Naive thymus-derived CD4-positive, alpha-beta T cell (primary cell): ENCODE measurements at places on chromosomes 11 and 22. TPM values are rescaled to one million over a fixed set of nuclear protein-coding genes. Genes with fewer than 3 reads are reported as not detected.

ISX gene
- total RNA-seq, result not detected

SF3B2 gene
- 201 TPM for total RNA-seq

SMC1B gene
- 0.70 and 0.79 TPM in 2 replicates for total RNA-seq

PAK1 gene
- 67.2 TPM for total RNA-seq

OLFML1 gene
- not detected for total RNA-seq

SLC22A6 gene
- total RNA-seq, result not detected

WEE1 gene
- 47.6 and 50.3 TPM in 2 replicates for total RNA-seq

PDE3B gene
- total RNA-seq, result 139 TPM

DNA sequence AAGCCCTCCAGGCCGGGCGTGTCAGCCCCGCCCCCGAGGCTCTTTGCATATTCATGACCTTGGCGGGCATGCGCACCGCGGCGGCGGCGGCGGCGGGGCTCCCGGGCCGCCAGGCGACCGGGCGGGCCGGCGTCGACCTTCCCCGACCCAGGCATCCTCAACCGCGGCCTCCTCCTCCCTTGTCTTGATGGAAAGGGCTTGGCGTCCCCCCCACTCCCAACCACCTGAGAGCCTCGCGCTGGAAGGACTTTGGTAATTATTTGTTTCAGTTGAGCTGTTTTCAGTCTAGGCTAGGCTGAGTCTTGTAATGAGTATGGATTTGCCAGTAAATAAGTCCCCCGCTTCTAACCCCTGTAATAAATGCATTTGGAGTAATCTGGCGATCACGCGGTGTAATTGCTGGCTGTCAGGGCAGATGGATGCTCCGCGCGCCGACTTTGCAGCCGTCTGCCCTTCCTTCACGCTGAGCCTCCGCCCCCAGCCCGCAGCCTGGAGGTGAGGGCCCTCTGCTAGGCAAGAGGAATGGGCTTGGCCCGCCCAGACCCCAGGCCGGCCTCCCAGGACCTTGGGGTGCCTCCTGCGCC, 25.2 kb downstream of the FLRT1 start:
- DNase-seq, result peak; percentile 24

DNA sequence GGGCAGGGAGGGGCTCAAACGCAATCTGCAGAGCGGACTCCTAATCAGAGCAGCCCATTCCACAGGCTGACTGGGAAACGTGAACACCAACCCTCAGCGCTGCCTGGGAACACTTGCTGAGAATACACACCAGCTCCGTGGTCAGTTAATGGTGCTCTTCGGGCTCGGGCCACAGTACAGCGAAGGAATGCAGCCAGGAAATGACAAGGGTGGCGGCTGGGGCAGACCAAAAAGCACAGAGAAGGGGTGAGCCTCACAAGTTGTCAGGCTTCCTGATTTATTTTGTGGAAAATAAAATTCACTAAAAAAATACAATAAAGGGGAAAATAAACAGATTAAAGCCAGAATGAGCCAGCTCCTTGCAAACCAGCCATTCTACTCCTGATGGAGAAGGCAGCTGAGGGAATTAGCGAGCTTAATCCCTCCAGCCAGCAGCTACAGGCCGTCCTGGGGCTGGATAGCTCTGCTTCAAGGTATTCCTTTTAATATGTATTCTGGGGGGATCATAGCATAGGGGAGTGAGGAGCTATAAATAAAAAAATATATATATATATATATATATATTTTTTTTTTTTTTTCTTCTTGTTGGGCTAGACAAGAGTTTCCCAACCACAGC, 165.5 kb upstream of the NTM start:
- no peak for DNase-seq

DNA sequence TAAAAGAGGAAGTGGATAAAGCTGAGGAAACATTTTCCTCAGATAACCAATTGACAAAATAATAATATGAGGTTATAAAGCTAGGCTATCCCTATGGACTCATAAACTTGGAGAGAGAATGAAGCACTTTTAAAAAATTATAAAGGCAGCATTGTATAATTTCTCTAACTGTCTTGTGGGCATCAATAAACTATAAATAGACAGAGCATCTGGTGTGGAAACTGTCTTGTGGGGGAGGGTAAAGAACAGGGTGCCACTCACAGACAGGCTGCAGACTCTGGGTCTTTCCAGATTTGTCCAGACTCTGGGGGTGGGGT, 333.5 kb downstream of the BUD13 start:
- DNase-seq, result no peak

DNA sequence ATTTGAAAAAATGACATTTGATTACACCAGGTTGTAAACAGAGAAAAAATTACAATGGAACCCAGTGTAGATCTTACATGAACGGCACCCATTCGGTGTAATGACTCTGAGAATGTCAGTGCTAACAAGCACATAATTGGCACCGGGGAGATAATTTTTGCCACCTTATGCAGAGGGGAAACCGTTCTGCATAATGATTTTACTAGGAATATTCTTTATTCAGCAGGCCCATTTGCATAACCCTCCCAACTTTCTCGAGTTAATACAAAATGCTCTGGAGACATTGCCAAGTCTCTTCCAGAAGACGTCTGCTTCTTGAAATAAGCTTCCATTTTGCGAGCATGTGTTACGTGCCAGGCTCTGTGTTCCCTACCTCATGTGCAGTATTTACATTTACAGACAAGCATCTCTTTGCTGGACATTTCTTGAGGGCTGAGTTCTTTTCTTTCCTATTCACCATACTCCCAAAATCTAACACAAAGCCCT, 275.8 kb downstream of the MIAT start:
- no peak for DNase-seq

DNA sequence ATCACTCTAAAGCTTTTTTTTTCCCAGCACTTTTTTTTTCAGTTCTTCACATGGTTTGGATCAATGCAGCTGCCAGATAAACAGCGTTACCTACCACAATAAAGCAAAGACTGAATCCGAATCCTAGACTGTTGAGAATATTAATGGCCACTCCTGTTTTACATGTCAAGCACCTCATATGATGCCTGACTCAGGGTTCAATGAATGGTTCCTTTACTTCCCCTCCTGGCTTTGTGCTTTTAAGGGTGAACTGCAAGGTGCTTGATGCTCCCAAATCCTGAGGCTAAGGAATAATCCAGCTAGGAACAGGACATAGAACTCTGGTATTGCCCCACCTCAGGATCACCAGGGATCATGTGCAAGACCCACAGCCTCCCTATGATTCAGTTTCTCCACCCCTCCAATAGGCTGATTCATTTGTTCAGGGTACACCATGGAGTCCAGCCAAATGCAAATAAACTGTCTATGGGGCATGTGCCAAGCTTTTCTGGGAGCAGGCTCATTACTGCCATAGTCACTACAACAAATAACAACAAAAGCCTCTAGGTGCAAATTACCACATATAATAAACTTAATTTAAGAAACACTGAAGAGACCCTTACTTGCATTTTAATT, 104.3 kb downstream of the GAB2 start:
- no peak for DNase-seq

DNA sequence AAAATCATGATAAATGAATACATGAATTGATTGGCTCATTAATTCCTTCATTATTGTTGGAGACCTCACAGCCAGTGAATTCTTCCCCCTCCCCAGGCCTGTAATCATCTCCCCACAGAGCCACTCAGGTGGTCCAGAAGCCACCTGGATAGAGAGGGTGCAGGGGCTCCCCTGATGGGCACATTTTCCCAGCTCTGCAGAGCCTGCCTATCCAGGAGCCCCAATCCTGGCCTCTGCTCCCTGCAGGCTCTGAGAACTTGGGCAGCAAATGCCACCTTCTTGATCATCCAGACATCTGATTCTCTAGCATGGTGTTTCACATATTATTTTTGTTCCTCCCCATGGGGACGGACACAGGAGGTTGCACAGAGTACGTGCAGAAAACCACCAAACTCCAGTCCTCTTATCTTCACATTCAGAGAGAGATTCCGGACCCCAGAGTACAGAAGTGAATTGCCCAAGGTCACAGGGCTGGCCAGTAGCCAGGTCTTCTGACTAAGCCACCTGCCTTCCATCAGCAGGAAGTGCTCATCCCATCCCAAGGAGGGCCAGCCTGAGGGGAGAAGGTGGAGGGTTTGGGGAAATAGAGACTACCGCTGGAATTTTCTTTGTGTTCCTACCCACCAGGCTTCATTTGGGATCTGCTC, 348.0 kb downstream of the BUD13 start:
- DNase-seq, result no peak

- DNase-seq, result no peak
Measured at GRCh38 chr11:67668192-67668551, 6.3 kb downstream of the ALDH3B2 start.

DNA sequence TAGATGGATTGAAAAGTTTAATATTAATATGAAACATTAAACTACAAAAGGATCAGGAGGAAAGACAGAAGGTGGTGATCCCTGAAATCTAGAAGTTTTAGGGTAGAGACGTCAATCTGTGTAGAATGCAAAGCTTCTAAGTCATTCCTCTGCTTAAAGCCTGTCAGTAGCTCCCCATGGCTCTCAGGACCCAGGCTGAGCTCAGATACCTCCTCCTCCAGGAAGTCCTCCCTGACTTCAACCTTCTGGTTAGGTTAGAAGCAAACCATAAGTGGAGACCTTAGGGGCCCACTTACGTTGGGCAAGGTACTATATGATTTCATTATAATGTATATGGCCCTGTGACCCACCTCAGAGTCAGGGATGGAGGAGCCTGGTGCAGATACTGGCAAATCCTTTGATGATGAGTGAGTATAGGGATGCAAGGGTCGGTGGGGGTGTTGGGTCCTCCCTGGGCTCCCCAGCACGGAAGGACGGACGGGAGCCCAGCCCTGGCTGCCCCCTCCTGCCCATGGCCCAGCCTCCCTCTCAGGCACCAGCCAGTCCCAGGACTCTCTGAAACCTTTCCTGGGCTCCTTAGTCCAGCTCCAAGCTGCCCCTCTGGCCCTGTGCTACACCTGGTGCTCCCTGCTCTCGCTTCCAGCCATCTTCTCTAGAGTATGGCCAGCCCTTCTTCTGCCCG, 3.2 kb upstream of the PPP6R3 start:
- DNase-seq, result no peak

GRCh38 chr11:95453616-95454171, 222.7 kb upstream of the SESN3 start:
- no peak for DNase-seq

GRCh38 chr11:128343135-128343514, 244.2 kb downstream of the ETS1 start:
- no peak for DNase-seq

DNA sequence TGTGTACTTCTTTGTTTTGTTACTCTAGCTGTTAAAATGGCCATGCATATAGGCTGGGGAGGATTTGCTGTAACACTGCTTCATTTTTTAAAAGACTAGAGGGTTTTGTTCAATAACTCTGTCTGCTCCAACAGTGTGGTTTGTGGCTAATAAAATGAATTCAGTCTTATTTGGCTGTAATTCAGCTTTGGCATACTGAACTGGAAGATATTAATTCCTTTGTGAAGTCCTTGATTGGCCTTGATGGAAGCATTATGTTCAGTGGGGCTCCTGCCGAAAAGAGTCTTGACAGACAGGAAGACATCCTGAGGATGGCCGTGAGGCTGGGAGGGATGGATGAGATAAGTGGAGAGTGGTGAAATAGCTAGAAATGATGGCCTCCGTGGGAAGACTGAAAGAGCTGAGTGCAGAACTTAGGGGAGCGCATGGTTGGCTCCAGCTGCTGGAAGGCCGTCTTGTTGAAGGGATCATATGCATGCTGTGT, 44.8 kb upstream of the MYO18B start:
- DNase-seq, result no peak

DNA sequence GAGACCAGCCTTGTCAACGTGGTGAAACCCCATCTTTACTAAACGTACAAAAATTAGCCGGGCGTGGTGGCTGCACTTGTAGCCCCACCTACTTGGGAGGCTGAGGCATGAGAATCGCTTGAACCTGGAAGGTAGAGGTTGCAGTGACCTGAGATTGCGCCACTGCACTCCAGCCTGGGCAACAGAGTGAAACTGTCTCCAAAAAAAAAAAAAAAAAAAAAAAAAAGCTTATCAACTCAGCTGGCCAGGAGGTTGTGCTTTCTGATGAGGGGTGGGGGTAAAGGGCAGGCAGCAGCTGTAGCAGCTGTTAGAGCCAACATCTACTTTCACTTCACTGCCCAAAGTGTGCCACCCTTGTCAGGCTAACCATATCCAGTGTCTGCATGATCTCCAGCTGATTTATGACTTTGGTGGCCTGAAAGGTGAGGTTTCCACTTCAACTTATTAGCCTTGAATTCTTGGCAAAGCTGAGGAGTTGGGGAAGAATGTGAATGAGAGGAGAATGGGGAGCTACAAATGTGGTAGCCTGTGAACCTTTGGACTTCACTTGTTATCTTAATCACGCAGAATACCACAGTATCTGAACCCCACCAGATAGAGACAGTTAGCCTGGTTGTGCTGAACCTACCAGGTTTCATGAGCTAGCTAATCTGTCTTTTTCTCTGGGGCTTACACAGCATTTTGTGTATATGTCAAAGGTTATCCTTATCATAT, 19.6 kb downstream of the RNF121 start:
- no peak for DNase-seq

- no peak for DNase-seq
Measured at GRCh38 chr11:102283116-102283485, 34.2 kb upstream of the BIRC3 start.

DNA sequence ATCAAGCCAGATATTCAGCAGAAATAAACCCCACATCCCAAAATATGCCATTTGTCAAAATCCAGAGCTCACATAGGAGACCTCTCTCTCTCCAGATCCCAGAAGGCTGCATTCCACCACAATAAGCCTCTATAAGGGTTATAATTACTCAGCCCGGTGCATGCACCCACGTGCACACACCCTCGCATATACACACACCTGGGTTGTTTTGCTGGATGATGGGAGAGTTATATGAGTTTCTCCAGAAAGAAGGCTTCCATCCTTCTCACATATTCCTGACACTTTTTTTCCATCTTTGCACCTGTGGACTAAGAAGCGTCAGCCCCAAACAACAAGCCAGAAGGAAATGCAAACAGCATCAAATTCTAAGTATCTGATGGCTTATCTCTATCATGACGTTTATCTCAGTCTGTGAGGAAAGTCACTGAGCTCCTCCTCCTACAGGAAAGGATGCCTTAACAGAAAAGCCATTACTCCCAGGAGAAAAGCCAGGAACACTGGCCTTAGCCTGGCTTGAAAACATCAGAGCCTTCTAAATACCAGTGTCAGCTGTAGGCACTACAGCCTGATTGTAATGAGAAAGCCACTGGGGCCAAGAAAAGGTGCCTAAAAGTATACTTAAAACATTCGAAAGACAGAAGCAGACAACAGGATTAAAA, 253.2 kb downstream of the LARGE1 start:
- DNase-seq, result no peak

DNA sequence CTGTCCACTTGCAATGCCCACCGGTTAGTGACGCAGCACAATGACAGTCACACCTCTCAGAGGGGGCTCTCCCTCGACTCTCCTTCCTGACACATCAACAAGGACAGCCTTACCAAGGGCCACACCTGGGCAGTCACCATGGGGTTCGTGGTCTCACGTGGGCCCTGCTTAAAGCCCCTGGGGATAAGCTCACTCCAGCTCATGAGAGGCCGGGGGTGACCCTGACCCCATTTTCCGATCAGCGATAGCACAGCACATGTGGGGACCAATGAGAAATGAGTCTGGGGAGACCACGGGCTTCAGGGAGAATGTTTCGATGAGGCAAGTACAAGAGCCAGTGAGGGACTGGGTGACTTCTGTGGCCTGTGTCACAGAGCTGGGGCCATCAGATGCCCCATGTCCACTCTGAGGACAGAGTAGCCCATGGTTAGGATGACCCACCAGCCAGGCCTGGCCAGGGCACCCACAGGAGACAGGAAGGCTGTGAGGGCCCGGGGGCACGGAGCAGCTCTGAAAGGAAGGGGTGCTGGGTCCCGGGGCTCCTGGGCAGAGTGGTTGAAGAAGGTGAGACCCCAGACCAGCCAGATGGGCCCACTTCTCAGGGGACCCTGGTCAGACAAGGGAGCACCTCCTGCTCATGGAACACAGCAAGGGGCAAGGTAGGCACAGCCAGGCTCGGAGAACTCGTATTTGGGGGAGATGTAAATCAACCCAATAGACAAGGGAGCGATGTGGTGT, 128.8 kb downstream of the MED15 start:
- DNase-seq, result no peak
